ENCODE measurements at places on chromosomes 6 and 20. TPM values are rescaled to one million over a fixed set of nuclear protein-coding genes. Genes with fewer than 3 reads are reported as not detected.
A peak's percentile ranks its signal among the peaks of the same experiment; 100 is the strongest.

The GOPC gene
- total RNA-seq, result 23.3 TPM

DNA sequence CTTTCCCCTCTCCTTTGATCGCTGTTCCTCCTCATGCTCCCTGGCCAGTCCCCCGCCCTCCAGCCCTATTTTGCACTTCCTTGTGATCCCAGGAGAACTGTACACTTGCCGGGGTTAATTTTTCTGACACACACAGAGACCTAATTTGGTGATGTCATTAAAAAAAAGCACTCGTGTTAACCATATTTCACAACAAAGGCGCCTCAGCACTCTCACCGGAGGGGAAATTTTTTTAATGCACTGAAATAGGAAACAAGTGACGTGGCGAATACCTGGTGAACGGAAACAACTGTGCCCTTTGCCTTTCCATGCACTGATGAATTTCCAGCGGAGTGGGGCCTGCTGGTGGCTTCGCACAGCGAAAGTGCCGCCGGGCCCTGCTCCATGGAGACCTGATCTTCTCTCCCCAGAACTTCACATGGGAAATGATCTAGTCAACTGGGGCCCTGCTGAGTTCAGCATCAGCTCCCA, 53.9 kb upstream of the TAGAP start:
- peak overlapping the region; percentile 90 for H3K27ac ChIP-seq
- peak overlapping the region; percentile 58 for H3K4me3 ChIP-seq
- peaks cover 76% of the 10 kb centered on the region for H3K4me1 ChIP-seq
- H3K27me3 ChIP-seq, result no peaks in the 10 kb centered on the region
- DNase-seq, result peak; percentile 71

- peaks cover 50% of the 10 kb centered on the region for H3K36me3 ChIP-seq
- no peak overlapping the region for H3K27ac ChIP-seq
- H3K4me1 ChIP-seq, result no peaks in the 10 kb centered on the region
Measured at GRCh38 chr6:43032326-43032725, 10.9 kb downstream of the RRP36 start.

The SCP2D1 gene
- not detected for total RNA-seq

The ATF6B gene
- total RNA-seq, result 117 TPM

GRCh38 chr6:36463676-36464075, 20.9 kb downstream of the KCTD20 start:
- no peaks in the 10 kb centered on the region for H3K27me3 ChIP-seq
- no peak overlapping the region for H3K4me3 ChIP-seq
- no peak for DNase-seq
- peaks cover 3% of the 10 kb centered on the region for H3K4me1 ChIP-seq
- H3K27ac ChIP-seq, result no peak overlapping the region
- peaks cover 34% of the 10 kb centered on the region for H3K36me3 ChIP-seq

DNA sequence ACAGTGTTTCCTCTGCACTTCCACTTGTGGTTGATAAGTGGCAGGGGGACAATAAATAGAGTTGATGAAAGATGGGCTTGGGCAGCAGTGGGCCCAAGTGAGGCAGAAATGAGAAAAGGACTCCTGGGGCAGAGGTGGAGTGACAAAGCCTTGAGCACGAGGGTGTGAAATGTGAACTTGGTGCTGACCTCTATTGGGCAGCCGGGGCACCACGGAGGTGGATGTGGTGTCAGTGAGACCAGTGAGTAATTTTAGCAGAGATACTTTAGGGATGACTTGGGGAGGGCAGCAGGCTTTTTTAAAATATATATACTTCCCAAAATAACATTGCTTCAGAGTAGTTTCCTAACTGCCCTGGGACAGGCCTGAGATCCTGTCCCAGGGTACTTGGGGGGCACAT, 30.6 kb upstream of the MYLK2 start:
- no peaks in the 10 kb centered on the region for H3K27me3 ChIP-seq
- peaks cover 1% of the 10 kb centered on the region for H3K4me1 ChIP-seq
- no peak overlapping the region for H3K4me3 ChIP-seq
- H3K27ac ChIP-seq, result no peak overlapping the region
- DNase-seq, result no peak

DNA sequence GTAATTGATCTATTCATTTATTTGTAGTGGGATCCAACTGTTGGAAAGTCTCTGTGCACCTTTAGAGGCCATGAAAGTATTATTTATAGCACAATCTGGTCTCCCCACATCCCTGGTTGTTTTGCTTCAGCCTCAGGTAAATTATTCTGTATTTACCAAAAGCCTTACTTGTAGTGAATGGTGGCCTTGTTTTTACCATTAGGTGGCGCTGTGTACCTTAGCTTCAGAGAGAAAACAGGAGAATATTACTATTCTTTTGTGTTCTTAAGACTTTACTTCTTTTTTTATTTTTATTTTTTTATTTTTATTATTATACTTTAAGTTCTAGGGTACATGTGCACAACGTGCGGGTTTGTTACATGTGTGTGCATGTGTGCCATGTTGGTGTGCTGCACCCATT, 23.7 kb downstream of the PEX7 start:
- DNase-seq, result peak; percentile 65
- no peak overlapping the region for H3K4me3 ChIP-seq
- no peaks in the 10 kb centered on the region for H3K27me3 ChIP-seq
- H3K27ac ChIP-seq, result no peak overlapping the region
- peaks cover 1% of the 10 kb centered on the region for H3K4me1 ChIP-seq

DNA sequence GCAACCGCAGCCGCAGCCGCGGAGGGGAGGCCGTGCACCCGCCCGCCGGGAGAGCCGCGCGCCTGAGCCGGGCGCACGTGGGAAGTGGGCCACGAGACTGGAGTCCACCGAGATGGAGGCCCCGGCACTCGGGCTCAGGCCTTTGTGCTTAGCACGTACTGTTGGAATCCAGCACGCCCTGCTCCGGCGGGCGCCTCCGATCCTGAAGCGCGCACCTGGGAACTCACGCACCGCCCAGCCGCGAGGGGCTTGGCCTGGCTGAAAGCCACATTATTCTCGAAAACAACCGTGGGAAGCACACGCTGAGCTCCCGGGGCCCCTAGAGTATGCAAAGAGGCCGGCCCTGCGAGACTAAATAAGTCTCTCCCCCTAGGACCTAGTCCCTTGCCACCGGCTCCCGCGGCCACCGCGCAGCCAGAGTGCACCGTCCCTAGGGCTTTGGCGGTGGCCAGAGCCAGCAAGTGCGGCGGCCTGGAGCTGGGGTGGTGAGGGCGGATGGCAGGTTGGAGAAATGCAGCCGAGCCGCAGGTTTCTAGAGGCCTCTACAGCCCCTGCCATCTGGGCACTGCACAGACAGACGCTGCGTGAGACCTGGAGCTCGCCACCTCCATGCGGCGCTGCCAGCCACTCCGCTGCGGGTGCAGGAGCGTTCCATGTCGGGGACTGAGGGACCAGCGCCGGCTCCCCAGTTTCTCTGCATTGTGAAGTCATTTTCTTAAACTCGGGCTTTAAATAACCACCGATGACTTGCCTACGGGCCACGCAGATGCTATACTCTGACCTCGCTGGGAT, 42.0 kb upstream of the LY86 start:
- peaks cover 53% of the 10 kb centered on the region for H3K27me3 ChIP-seq
- no peak overlapping the region for H3K27ac ChIP-seq
- peak; percentile 30 for DNase-seq
- no peaks in the 10 kb centered on the region for H3K36me3 ChIP-seq
- peaks cover 13% of the 10 kb centered on the region for H3K4me1 ChIP-seq

The C6orf58 gene
- not detected for total RNA-seq

- peaks cover 11% of the 10 kb centered on the region for H3K27me3 ChIP-seq
- no peak overlapping the region for H3K4me3 ChIP-seq
- no peaks in the 10 kb centered on the region for H3K4me1 ChIP-seq
- no peaks in the 10 kb centered on the region for H3K36me3 ChIP-seq
- no peak for DNase-seq
- no peak overlapping the region for H3K27ac ChIP-seq
Measured at GRCh38 chr6:53119772-53120409, 28.8 kb downstream of the GCM1 start.

GRCh38 chr6:5249451-5250122, 11.2 kb downstream of the LYRM4 start:
- no peak for DNase-seq
- H3K27me3 ChIP-seq, result no peaks in the 10 kb centered on the region
- no peak overlapping the region for H3K4me3 ChIP-seq
- H3K4me1 ChIP-seq, result no peaks in the 10 kb centered on the region
- no peak overlapping the region for H3K27ac ChIP-seq
- peaks cover 27% of the 10 kb centered on the region for H3K36me3 ChIP-seq

DNA sequence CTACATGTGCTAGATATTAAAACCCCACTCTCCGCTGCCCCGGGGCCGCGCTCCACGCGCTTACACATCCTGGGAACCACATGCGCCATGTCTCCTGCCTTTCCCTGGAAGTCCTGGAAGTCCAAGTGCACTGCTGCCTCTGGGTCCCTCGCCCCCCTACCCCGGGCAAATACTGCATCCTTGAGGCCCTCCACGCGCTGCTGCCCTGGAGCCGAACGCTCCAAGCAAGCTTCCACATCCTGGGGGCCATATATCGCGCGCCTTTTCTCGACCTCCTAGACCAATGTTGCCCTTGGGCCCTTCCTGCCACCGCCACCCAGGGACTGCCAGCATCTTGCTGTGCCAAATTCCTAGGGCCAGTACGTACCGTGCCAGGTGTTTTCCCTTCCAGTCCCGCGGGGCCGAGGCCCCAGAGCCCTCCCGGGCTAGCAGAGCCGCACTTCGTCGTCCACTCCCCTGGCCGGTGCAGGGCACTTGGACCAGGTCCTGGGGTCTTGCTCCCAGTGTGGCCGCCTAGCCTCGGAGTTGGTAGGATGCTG, 779 bp upstream of the KCNG1 start:
- H3K27me3 ChIP-seq, result peaks cover 60% of the 10 kb centered on the region
- H3K27ac ChIP-seq, result no peak overlapping the region
- DNase-seq, result no peak
- H3K4me3 ChIP-seq, result peak overlapping the region; percentile 54
- peaks cover 5% of the 10 kb centered on the region for H3K4me1 ChIP-seq
- H3K36me3 ChIP-seq, result no peaks in the 10 kb centered on the region

DNA sequence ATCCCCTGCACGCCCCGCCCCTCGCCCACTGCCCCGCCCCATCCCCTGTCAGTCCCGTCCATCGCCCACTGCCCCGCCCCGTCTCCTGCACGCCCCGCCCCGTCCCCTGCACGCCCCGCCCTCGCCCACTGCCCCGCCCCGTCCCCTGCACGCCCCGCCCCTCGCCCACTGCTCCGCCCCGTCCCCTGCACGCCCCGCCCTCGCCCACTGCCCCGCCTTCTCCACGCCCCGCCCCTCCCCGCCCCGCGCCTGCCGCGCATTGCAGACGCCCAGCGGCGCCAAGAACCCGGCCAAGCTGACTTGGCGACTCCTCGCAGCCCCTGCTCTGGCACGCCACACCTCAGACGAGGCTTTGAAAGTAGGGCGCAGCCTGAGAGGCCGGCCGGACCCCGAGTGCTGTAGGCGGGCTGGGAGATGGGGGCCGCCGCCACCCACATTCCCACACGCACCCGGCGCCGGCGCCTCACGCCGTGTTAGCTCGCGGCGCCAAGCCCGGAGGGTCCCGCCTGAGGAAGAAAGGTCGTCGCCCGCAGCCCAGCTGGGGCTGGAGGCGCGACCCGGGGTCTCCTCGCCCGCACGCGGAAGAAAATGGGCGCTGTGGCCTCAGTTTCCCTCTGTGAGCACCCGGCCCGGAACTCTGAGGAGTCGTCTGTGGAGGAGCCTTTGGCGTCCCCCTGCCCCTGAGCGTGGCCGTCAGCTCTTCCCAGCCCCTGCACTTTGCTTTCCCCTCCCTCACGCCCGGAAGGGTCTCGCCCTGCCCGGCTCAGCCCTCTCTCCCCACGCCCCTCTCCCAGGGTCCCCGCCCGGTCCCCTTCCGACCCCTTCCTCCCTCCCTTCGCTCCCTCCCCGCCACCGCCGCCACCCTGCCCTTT, at the start of gene RAD21L1:
TSS of gene RAD21L1 (plus strand) at position 262 of the 872 bp plus-strand sequence. CDS start 2,410 bp downstream, outside the sequence.
- peak within 1 kb of the TSS; percentile 72 for H3K27ac ChIP-seq
- H3K4me1 ChIP-seq, result peaks cover 11% of the 10 kb centered on the region
- H3K27me3 ChIP-seq, result peaks cover 35% of the 10 kb centered on the region
- peak; percentile 85 for DNase-seq
- no peaks in the 10 kb centered on the region for H3K36me3 ChIP-seq

The SLC17A1 gene
- not detected for total RNA-seq

The SPTLC3 gene
- 0.05 TPM for total RNA-seq

GRCh38 chr6:107616775-107617174, 126.9 kb downstream of the SOBP start:
- DNase-seq, result no peak
- H3K27me3 ChIP-seq, result no peaks in the 10 kb centered on the region
- H3K4me3 ChIP-seq, result no peak overlapping the region
- no peak overlapping the region for H3K27ac ChIP-seq
- peaks cover 6% of the 10 kb centered on the region for H3K36me3 ChIP-seq

DNA sequence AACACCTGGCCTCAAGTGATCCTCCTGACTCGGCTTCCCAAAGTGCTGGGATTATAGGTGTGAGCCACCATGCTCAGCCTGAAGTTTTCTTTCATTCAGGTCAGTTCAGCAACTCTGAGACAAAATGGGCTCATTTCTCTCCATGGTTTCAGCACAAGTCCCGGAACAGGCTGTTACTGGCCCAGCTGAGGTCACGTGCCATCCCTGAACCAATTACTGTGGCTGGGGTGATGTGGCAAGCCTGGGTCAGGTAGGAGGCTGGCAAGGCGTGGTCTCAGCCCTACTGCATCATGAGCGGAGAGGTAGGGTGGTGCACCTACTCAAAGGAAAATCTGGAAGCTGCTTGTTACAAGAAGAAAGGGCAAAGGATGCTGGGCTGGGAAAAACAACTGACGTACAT, 326.4 kb downstream of the KIF16B start:
- H3K36me3 ChIP-seq, result no peaks in the 10 kb centered on the region
- no peak overlapping the region for H3K4me3 ChIP-seq
- no peaks in the 10 kb centered on the region for H3K4me1 ChIP-seq
- H3K27ac ChIP-seq, result no peak overlapping the region
- no peaks in the 10 kb centered on the region for H3K27me3 ChIP-seq

GRCh38 chr6:31546339-31546957, at the start of gene ATP6V1G2:
TSS of gene ATP6V1G2 (minus strand) at chr6:31546608. CDS start at chr6:31546559, 49 bp downstream.
- H3K4me1 ChIP-seq, result peaks cover 53% of the 10 kb centered on the region
- peak within 1 kb of the TSS; percentile 84 for H3K4me3 ChIP-seq
- peak; percentile 92 for DNase-seq
- H3K36me3 ChIP-seq, result peaks cover 24% of the 10 kb centered on the region
- no peaks in the 10 kb centered on the region for H3K27me3 ChIP-seq
- peak within 1 kb of the TSS; percentile 90 for H3K27ac ChIP-seq

DNA sequence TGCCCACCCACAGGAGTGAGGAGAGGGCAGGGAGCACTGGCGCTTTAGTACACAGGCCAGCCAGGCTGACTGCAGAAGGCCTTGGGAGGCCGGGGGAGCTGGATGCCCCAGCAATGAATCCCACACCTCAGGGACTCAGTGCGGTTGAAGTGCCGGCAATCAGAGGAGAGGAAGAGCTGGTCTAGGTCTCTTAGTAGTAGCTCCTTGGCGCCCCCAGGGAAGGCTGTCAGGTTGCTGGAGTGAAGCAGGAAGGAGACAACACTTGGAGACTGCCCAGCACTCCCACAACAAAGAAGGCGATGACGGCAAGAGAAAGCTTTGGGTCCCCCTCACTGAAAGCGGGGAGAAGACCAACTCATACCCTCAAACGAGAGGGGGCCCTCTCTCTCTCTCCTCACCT, 8.3 kb upstream of the TNXB start:
- H3K4me1 ChIP-seq, result peaks cover 10% of the 10 kb centered on the region
- no peak overlapping the region for H3K4me3 ChIP-seq
- no peaks in the 10 kb centered on the region for H3K27me3 ChIP-seq
- DNase-seq, result no peak
- peaks cover 56% of the 10 kb centered on the region for H3K36me3 ChIP-seq

The CD93 gene
- 0.73 TPM for total RNA-seq

GRCh38 chr6:133093956-133094355, 147.2 kb upstream of the EYA4 start:
- no peak overlapping the region for H3K4me3 ChIP-seq
- no peaks in the 10 kb centered on the region for H3K36me3 ChIP-seq
- no peak for DNase-seq
- no peak overlapping the region for H3K27ac ChIP-seq
- no peaks in the 10 kb centered on the region for H3K4me1 ChIP-seq
- H3K27me3 ChIP-seq, result no peaks in the 10 kb centered on the region

All from activated CD8-positive, alpha-beta T cell treated with anti-CD3 and anti-CD28 coated beads, Interleukin-2, amount 10 ng/mL, durations not matched to agents 7 days and 5 days (primary cell).